ENCODE measurements at places on chromosomes 5 and 9. TPM values are rescaled to one million over a fixed set of nuclear protein-coding genes. Genes with fewer than 3 reads are reported as not detected.
A peak's percentile ranks its signal among the peaks of the same experiment; 100 is the strongest.

PCDHB10 gene
- polyA plus RNA-seq, result 3.0 TPM

SLC27A4 gene
- 21.3 TPM for polyA plus RNA-seq

C5orf58 gene
- 0.80 TPM for polyA plus RNA-seq

BAAT gene
- polyA plus RNA-seq, result 0.07 TPM

GLDC gene
- 0.27 TPM for polyA plus RNA-seq

HK3 gene
- 2.1 TPM for polyA plus RNA-seq

GRIN1 gene
- polyA plus RNA-seq, result 0.10 TPM

CCL27 gene
- 0.24 TPM for polyA plus RNA-seq

CDO1 gene
- 7.5 TPM for polyA plus RNA-seq

TPRN gene
- 1.4 TPM for polyA plus RNA-seq

GRCh38 chr5:132470010-132470392, 20.6 kb downstream of the IRF1 start:
- DNase-seq, result no peak

GRCh38 chr9:122819791-122820489, 8.4 kb downstream of the PDCL start:
- no peak for DNase-seq

GRCh38 chr9:36456480-36457065, 56.5 kb upstream of the RNF38 start:
- no peak for DNase-seq

GRCh38 chr9:133344979-133345378, 3.0 kb downstream of the MED22 start:
- DNase-seq, result no peak

GRCh38 chr5:123813937-123814624, 302.1 kb downstream of the CSNK1G3 start:
- DNase-seq, result no peak

GRCh38 chr9:486156-486555, 271.5 kb downstream of the DOCK8 start:
- no peak for DNase-seq

DNA sequence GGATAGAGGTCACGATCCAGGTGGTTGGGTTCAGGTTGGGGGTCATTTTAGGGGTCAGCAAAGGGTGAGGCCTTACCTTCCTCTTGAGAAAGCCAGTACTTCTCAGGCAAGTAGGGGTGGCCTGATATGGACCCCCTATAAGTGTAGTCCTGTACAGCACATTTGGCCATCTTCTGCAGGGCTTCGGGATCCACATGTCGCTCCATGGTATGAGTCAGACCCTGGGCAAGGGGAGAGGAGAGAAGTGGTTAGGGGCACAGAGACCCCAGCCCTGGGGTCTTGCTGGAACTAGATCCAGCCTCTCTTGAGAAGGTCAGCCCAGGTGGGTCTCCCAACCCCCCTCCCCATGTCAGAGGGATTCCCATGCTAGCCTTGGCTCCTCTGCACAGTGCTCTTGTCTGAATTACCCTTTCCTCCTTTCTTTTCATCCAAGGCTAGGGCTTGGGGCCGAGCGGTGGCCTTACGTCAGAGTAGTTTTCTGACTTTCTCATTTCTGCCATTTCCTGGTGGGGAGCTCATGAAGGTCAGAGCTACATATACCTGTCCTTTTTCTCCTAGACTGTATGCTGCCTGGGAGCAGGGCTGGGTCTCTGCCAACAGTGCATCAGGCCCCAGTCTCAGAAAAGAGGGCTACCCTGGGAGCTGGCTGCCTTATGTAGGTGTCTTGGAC, 9.0 kb upstream of the MYORG start:
- DNase-seq, result no peak

DNA sequence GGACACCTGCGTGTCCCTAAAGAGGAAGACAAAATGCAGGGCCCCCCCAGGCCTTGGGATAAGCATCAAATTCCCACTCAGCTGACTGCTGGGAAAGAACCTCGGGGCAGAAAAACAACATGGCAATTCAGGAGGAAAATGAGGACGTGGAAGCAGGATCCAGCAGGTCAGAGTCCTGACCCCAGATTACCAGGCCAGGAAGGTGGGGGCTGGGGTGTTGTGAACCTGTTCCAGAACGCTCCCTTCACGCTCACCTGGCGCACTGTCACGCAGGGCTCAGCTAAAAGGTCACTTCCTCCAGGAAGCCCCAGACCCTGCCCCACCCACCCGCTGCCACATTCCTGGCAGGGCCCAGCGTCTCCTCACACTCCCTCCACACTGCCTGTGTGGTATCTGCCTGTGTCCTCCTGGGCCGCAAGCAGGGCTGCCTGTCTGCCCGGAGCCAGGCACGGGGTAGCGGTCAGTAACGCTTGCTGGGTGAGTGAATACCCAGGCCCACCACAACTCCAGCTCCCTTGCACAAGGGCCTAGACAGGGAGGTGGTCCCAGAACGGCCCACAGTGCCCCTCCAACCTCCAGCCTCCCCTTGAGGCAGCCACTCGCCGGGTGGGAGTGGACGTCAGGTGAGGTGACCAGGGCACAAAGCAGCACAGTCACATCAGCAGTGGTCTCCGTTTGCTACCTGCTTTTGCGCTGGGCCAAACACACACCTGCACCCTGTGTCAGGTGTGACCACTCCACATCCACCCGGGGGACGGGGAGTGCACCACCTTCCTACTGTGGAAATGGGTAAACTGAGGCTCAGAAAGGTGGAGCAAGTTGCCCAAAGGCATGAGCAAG, 18.1 kb downstream of the VAV2 start:
- no peak for DNase-seq

DNA sequence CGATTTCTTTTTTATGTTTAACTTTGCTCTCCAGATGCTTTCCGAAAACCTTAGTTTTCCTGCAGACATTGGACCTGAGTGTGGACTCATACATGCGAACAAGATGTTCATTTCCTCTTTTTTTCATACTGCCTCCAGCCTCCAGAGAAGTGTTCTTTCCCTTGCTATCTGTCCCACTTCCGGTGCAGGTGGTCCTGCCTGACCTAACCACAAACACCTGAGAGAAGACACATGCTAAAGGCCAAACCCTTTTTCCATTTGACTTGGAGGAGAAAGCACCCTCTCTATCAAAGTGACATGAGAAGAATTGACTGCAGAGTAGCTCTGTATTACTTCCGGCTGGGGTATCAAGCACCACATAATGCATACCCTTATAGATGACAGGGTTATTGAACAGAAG, 334.0 kb downstream of the ARHGEF28 start:
- no peak for DNase-seq

- peak; percentile 42 for DNase-seq
Measured at GRCh38 chr9:89844075-89844474, 239.3 kb downstream of the GADD45G start.

- no peak for DNase-seq
Measured at GRCh38 chr5:132114150-132115121, 40.8 kb downstream of the CSF2 start.

- DNase-seq, result no peak
Measured at GRCh38 chr9:70902692-70903131, 218.7 kb downstream of the TRPM3 start.

GRCh38 chr9:134760750-134761420, 119.3 kb downstream of the COL5A1 start:
- no peak for DNase-seq

DNA sequence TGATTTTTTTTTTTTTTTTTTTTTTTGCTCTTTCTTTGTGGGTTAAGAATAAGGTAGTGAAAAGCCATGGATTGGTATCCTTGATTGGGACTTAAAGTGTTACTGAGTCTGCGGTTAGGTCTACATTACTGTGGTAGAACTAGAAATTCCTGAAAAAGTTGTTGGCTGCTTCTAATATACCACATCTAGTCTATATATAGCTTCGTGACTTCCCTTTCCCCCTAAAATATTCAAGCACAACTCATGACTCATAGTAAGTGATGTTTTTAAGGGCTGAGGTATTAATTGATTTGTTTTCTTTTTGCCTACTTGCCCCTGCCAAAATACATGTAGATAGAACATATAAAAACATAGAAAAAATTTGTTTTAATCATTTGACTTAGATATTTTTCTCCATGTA, 247.6 kb downstream of the TMEM232 start:
- DNase-seq, result no peak

DNA sequence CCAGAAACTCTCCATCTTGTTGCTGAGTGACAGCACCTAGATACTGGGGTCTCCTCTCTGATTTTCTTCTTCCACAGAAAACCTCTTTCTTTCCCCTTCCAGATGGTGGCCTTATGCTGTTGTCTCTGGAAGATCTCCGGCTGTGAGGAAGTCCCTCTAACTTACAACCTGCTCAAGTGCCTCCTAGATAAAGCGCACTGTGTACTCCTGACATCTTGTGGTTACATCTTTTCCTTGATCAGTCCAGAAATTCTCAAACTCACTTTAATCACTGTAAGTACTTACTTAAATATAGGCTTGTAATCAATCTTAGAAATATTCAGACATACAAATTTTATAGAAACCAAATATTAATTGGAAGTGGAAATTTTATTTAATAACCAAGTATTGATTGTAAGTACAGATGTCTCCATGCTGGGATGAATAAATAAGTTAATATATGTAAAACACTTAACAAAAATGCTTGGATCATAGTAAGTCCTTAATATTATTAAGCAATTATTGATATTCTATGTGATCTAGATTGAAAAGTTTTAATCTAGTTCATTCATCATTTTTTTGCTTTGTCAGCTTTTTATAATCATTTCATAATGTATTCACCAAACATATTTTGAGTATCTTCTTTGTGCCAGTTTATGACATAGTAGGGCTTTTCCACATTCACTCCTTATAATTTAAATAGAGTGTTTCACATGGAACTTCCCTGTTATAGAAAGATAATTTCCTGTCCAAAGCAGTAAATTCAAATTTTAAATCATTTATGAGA, 1381.4 kb upstream of the CDH6 start:
- DNase-seq, result no peak

DNA sequence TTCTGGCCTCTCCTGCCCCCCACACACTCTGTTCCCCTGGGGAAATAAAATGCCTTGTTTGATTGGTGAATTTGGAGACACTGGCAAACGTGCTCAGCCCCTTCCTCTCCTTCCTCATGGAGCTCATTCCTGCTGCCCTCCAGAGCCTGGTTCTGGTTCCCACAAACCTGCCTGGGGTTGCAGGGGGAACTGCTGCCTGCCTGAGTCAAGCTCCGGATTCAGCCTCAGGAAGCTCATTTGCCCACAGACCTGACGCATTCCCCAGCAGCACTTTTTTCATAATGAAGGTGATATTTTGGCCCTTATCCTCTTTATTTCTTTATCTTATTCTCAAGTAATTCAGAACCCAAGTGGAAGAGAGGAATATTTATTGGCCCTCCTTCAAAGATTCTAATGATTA, 140.5 kb downstream of the TTLL11 start:
- DNase-seq, result no peak

- DNase-seq, result peak; percentile 63
Measured at GRCh38 chr9:115015018-115015635, 84.7 kb upstream of the TNFSF8 start.

DNA sequence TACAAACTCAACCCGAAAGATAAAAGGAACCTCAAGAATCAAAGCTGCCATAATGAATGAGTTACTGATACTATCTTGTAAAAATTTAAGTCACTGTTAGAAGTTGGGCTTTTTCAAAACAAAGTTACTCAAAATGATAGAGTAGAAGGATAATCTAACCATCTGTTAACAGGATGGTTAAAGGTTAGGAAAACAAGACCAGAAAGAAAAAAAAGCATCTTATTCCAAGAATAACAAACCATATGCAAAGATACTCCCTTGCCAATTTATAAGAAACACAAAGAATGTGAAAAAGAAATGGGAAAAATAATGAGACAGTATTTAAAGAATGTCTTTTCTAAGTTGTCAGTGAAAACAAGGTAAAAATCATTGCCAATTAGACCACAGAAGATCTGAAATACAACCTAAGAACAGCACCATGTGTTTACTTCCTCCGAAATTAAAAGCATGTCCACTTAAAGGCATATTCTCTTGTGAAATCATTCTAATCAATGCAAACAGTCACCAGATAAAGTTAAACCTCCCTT, 51.2 kb downstream of the STRBP start:
- no peak for DNase-seq

GRCh38 chr5:176365351-176366231, at the start of gene ARL10:
Gene ARL10 (plus strand): TSS chr5:176365487. CDS start chr5:176365564, 77 bp downstream.
- no peak for DNase-seq

DNA sequence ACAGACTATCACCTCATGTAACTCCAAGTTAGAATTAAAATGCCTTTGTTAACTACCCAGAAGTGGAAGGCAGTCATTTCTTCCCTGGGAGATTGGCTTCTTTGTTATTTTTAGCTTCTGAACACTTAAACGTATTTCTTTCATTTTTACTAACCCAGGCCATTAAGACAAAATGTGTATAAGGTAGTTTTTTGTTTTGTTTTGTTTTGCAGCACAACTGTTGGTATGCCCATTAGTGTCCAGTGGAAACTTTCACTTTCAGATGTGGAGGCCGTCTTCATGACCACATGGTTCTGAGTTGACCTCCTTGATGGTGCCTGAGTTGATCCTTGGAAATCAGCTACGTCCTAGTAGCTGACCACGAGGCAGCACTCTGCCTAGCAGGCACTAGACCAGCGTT, 264.6 kb upstream of the ZNF608 start:
- no peak for DNase-seq

DNA sequence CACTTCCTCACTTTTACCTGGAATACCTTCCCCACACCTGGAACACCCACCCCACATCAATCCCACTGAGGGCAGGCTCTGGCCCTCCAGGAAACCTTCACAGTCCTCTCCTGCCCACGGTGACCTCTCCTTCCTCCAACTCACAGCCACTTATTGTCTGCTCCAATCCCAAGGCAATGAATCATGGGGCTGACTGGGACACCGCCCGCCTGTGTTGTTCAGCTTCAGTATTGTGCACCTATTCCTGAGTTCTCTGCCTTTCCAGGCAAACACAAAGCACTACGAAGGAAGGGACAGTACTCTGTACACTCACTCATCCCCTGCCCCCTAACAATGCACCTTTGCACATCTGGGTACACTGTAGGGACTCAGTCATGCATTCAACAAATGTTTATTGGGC, 7.3 kb downstream of the PCDH1 start:
- no peak for DNase-seq

- no peak for DNase-seq
Measured at GRCh38 chr5:14528926-14529325, 52.7 kb upstream of the OTULINL start.

- no peak for DNase-seq
Measured at GRCh38 chr9:85528607-85529006, 213.1 kb downstream of the AGTPBP1 start.

Data from adrenal gland (tissue), 19 donors.